Mammary epithelial cell (primary cell): ENCODE measurements at places on chromosomes 7 and 10.
A peak's percentile ranks its signal among the peaks of the same experiment; 100 is the strongest.

DNA sequence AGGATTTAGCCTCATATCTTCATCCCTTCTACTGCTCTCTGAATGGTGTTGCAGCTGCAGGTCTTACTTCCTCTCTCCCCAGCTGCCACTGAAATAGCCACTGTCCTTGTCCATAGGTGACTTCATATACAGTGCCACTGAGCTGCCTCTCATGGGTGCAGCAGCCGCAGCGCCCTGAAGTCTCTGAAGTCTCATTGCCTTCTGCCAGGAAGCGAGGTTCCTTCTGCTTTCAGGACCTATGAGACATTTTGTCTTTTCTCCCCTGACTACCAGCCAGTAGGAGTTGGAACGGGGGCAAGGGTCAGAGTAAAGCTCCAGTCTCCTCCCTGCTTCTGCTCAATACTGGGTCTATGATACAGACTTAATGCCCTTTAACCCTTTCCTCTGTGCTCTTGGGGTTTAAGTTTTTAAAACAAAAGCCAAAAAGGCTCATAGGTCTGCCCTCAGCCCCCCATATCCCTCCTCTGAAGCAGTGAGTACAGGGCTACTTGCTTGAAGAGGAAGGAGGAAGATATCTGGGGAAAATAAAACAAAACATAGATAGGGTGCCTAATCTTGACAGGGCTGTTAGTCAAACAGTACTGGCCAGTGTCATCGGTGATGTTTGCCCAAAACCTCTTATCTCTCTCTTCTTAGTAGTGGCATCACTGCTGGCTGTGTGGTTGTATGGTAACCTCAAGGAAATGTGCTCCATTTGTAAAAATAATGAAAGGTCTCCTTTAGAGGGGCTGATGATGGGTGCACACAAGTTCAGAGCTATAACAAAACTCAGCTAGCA lies 7.1 kb downstream of the PLCE1 start:
- DNase-seq = no peak

- DNase-seq = peak; percentile 89
Observed at GRCh38 chr10:114638821-114639625, 19.1 kb downstream of the ABLIM1 start.

- no peak for DNase-seq
Observed at GRCh38 chr7:17044396-17044795, 162.6 kb upstream of the AGR3 start.

- DNase-seq = peak; percentile 41
Observed at GRCh38 chr7:151895631-151896031, 18.7 kb upstream of the PRKAG2 start.
